ENCODE measurements at places on chromosomes 7 and 10.

GRCh38 chr10:92734301-92734700, 44.5 kb downstream of the HHEX start:
- DNase-seq, result no peak

GRCh38 chr10:60048091-60048501, 141.7 kb upstream of the CCDC6 start:
- no peak for DNase-seq

DNA sequence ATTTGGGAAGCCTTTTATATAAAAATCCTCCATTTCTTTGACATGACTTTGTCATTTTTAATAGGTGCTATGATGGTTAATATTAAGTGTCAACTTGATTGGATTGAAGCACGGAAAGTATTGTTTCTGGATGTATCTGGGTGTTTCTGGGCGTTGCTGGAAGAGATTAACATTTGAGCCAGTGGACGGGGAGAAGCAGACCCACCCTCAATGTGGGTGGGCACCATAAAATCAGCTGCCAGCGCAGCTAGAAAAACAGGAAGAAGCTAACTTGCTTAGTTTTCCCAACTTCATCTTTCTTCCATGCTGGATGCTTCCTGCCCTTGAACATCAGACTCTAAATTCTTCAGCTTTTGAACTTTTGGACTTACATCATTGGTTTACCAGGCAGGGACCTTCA, 1003.0 kb downstream of the SORCS3 start:
- DNase-seq, result no peak

GRCh38 chr7:92835851-92836488, 403 bp downstream of the CDK6 start:
- DNase-seq, result no peak

DNA sequence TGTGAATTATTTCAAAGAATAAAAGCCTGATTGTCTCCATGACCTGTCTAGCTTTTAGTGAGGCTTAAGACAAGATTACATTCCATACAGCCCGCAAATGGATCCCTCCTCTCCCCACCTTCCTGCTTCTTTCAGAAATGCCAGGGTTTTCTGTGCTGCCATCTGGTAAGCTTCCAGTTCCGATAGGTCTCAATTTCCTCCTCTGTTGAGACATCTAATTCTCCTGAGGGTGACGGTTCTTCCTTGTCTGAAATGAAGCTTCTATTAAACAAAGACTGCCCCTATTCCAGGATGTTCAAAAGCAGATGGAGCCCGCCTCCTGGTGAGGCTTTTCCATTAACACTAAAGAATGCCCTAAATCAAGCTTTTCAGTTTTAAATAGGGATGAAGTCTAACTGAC, 295.6 kb downstream of the PTPRN2 start:
- no peak for DNase-seq

DNA sequence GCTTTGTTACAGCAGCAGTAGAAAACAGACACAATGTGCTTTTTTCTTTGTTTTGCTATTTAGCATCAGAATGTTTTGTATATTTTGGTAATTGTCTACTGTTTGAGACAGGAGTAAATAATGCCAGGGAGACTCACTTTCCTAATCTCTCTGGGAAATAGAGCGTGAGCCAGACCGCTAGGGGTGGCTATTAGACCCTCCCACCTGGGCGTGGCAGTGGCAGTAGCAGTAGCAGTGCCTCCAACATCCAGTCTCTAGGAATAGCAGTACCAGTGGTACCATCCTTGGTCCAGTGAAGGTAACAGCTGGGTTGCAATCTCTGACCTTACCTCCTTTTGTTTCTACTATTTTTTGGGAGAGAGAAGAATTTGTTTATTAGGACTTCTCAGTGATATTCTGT, 165.7 kb upstream of the MAGI2 start:
- DNase-seq, result no peak

- DNase-seq, result no peak
Measured at GRCh38 chr10:47143072-47143471, 156.9 kb upstream of the GDF10 start.

DNA sequence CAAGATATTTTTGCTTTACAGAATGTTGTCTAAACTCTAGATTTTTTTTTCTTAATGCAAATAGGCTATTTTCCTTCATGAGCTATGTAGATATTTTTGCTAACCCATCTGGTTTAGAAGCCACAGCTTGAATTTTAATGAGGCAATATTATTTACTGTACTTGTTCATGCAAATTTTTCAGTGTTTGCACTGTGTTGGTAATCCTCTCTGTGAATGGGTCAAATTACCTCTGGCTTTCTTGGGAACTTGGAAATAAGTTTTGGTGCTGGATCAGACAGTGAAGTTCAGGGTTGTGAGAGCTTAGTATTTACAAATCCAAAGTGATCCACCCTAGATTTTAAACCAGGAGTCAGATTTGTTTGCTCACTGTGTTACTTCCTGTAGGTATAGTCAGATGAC, 686.9 kb downstream of the NXPH1 start:
- no peak for DNase-seq

- DNase-seq, result no peak
Measured at GRCh38 chr10:89810908-89811525, 109.6 kb downstream of the KIF20B start.

DNA sequence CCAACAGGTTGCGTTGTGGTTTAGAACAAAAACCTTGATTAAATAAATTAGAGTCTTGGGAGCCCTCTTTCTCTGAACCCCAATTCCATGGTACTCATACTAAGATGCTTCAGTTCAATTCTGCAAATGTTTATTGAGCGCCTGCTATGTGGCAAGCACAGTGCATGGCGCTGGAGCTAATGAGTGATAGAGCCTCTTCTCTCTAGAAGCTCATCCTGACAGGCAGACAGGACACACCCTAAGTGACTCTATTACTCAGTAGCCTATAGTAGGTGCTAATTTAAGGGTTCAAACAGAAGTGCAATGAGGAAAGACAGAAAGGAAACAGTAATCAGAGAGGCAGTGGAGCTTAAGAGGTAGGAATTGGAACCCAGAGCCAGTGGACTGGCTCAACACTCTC, 124.4 kb upstream of the C7orf33 start:
- DNase-seq, result no peak

- DNase-seq, result no peak
Measured at GRCh38 chr10:88417387-88418030, 165.6 kb downstream of the RNLS start.

GRCh38 chr10:110842326-110842904, 29.3 kb upstream of the PDCD4 start:
- no peak for DNase-seq

GRCh38 chr7:92404170-92404614, 43.1 kb upstream of the GATAD1 start:
- DNase-seq, result no peak

DNA sequence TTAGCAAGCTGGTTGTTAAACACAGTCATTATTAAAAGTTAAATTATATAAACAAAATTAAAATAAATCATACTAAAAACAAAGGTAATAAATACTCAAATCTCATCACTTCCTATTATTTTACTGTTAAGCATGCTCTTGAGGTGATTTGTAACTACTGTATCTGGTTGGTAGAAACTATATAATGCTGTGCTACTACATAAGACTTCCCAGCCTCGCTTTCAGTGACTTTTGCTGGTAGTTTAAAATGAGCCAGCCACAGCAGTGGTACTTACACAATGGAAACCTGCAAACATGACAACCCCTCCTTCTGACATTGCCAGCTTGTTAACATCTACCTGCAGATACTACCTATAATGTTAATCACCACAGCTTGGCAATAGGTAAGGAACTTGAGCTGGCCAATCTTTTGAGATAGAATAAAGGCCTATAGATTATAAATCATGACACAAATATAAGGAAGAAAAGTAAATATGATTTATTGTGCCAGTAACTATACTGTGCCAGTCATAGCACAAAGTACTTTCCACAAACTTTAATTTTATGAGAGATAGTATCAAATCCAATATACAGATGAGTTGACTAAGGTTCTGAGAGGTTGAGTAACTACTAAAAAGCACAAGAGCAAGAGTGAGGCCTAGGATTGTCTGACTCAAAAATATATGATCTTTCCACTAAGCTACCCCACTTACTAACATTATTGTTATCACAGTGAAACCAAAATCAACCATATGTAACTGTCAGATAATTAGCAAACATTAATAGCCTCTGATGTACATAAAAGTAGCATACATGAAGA, 181.1 kb upstream of the ASAH2 start:
- no peak for DNase-seq

Measured in KG1 (cell line).